ENCODE measurements at places on chromosomes 4 and X. TPM values are rescaled to one million over a fixed set of nuclear protein-coding genes. Genes with fewer than 3 reads are reported as not detected.

MAGEB1 gene
- total RNA-seq, result not detected

LRRC66 gene
- 0.06 TPM for total RNA-seq

DOK7 gene
- total RNA-seq, result 0.75 TPM

ADH1C gene
- not detected for total RNA-seq

HSFX4 gene
- not detected for total RNA-seq

PSMD10 gene
- 74.9 TPM for total RNA-seq

EBP gene
- total RNA-seq, result 145 TPM

ASB12 gene
- total RNA-seq, result not detected

IBSP gene
- not detected for total RNA-seq

ABLIM2 gene
- 0.58 TPM for total RNA-seq

SPANXA2 gene
- total RNA-seq, result 0.22 TPM

KDR gene
- not detected for total RNA-seq

VCX2 gene
- not detected for total RNA-seq

TRIM2 gene
- 0.73 TPM for total RNA-seq

PRKX gene
- 21.1 TPM for total RNA-seq

GLRA2 gene
- total RNA-seq, result not detected

TRIM75 gene
- total RNA-seq, result not detected

POU4F2 gene
- total RNA-seq, result not detected

COX7B2 gene
- not detected for total RNA-seq

PLXNA3 gene
- 9.2 TPM for total RNA-seq

TENM3 gene
- total RNA-seq, result 1.4 TPM

SMIM9 gene
- total RNA-seq, result not detected
